Amniotic stem cell (primary cell): ENCODE measurements at places on chromosomes 4 and X.
A peak's percentile ranks its signal among the peaks of the same experiment; 100 is the strongest.

GRCh38 chr4:138450546-138451275 lies 208.6 kb upstream of the SLC7A11 start:
- DNase-seq: no peak

- DNase-seq: peak; percentile 11
Observed at GRCh38 chr4:42865572-42866189, 26.8 kb upstream of the GRXCR1 start.

GRCh38 chrX:129996120-129996519 lies 13.7 kb downstream of the BCORL1 start:
- peak; percentile 22 for DNase-seq

GRCh38 chrX:103839404-103839803 lies 7.3 kb upstream of the RAB9B start:
- no peak for DNase-seq

GRCh38 chr4:138475116-138475515 lies 233.0 kb upstream of the SLC7A11 start:
- DNase-seq: no peak
